ENCODE measurements at places on chromosomes 1 and 21.

- DNase-seq = no peak
Measured at GRCh38 chr1:79128722-79129121, 122.2 kb upstream of the ADGRL4 start.

DNA sequence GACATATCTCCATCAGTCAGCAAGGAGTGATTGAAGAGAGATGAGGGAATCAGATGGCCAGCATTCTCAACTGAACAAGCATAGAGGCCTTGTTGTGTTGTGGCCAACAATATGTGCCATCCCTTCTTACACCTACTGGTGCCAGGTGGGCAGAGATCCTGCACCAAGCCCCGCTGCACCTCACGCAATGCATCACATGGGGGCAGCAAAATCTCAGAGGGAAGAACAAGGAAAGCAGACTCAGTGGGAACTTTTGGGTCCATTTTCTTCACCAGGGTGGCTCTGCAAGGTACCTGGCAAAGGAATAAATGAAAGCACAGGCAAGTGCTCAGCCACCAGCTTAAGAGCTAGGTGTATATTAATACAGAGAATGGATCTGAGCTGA lies 33.2 kb downstream of the HSD3B2 start:
- no peak for DNase-seq

DNA sequence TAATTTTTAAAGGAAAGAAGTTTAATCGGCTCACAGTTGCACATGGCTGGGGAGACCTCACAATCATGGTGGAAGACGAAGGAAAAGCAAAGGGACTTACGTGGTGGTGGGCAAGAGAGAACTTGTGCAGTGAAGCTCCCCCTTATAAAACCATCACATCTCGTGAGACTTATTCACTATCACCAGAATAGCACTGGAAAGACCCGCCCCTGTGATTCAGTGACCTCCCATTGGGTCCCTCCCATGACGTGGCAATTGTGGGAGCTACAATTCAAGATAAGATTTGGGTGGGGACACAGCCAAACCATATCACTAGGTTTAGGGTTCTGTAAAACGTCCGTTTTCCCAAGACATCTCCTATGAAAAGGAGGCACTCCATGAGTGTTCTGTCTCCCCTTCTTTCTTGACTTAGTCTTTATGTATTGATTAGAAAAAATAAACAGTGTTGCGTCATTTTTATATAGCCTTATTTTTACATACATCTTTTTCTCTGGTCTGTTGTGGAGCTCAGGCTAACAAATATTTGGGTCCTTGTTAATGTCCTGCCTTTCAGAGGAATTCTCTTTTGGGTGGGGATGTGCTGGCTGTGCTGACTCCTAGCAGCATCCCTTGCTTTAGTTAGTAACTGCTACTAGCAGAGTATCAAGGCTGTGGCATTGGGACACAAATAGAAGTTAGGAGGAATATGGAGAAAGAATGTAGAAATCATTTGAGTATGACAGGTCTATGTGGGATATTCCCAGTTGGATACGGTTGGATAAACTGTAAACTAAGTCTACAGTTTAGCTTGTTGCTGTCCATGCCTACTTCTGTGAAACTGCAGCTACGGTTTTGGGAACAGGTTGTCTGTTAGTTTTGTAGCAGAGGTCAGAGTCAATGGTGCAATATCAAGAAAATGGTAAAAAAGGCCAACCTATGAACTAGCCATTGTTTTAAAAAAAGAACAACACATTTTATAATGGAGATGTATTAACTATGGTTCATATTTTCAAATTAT lies 23.5 kb downstream of the BACH1 start:
- no peak for DNase-seq

GRCh38 chr1:50976111-50976889 lies 6.3 kb downstream of the CDKN2C start:
- DNase-seq = no peak

DNA sequence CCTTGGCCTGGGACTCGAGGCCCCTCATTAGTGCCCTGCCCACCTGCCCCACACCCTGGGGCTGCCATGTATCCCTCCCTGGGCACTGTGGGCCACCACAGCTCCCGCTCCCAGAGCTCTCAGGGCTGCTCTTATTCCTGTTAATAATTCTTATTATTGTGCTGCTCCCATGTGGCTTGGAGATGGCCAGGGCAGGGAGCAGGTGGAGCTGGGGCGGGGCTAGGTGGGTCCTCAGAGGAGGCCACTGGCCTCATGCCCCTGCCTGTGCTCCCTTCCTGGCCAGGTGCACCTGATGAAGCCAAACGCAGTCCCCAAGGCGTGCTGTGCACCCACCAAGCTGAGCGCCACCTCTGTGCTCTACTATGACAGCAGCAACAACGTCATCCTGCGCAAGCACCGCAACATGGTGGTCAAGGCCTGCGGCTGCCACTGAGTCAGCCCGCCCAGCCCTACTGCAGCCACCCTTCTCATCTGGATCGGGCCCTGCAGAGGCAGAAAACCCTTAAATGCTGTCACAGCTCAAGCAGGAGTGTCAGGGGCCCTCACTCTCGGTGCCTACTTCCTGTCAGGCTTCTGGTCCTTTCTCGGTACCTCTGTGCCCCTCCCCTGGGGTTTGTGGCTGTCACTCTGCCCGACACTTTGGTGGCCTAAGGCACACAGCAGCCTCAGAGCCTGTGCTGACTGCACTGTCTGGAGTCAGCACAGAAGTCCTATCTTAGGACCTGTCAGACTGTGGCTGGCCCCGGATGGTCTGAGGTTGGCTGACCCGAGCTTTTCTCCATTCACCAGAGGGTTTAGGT lies 34.1 kb downstream of the BMP8A start:
- no peak for DNase-seq

DNA sequence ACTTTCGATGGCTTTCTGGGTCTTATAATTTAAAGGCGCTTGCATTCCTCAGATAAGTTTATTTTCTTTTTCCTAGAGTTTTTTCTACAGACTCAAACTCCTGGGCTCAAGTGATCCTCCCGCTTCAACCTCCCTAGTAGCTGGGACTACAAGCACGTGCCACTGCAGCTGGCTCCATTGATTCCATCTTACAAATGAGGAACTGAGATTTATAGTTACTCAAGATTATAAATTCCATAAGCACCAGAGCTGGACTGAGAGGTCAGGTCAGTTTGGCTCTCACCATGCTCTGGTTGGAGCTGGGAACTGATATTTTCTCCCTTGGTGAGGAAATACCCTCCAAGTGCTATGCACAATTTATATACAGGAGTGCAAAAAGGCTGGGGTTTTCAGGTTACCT lies 13.4 kb upstream of the PRPF38B start:
- DNase-seq = no peak

DNA sequence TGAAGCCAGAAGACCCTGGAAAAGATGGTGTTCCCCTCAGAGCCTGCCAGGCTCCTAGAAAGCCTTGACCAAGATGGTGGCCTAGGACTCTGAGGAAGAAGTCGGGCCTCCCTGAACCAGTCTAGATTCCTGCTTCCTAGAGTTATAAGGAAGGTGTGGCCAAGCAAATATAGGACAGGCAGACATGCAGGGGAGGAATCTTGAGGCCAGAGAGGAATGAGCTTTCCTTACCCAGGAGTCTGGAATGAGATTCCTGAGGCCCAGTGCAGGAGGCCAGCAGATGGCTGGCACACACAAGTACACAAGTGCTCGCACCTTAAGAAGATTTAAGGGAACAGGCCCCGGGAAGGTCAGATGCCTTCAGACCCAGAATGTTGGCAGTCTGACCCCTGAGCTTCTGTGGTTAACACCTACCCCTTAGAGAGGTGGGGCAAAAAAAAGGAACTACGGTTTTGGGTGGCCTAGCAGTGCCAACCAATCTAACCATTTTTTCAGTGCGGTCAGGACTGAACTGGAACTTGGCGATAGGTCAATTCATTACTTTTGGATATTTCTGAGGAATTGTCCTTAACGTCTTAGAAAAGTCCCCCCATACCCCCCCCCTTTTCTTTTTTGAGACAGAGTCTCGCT lies 73.3 kb downstream of the MDM4 start:
- no peak for DNase-seq

- no peak for DNase-seq
Measured at GRCh38 chr1:24709791-24710441, 35.3 kb upstream of the CLIC4 start.

DNA sequence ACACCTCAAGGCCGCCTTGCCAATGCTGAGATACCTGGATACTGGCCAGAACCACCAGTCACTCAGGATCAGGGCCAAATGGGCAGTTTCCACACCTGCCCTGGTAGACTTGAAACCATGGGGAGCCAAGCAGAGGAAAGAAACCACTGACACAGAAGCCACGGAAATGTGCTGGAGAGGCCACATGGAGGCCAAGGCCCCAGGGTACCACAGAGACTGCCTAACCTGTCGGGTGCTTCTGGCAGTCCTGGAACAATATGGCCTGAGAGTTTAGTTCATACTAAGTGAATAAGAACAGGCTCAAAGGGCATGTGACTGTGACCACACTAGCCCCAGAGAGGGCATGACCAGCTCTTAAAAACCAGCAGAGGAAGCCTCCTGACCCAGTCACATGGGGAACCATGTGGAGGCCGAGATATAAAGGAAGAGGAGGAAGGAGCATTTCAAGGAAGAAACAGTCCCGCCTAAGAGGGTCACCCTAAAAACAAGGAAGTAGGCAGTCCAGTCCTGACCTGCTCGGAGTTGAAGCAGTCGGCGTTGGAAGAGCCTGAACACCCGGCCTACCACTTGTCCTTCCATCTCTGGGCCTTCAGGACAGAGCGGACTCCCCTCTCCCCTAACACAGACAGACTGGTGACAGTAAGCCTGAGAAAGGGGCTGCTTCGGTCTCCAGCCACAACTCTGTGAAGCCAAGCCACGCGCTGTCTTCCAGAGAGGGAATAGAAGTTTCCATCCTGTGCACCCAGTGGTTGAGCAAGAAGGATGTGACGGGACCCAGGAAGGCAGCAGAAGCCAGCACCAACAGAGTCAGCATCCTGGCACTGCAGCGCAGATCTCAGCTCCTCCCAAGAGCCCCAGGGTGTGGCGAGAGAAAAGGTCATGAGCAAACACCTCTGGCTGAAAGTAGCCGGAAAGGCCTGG lies at the start of gene DENND2D:
DENND2D (minus strand) TSS at position 766 of the 921 bp plus-strand sequence; CDS start at position 579, 187 bp downstream.
- DNase-seq = no peak

DNA sequence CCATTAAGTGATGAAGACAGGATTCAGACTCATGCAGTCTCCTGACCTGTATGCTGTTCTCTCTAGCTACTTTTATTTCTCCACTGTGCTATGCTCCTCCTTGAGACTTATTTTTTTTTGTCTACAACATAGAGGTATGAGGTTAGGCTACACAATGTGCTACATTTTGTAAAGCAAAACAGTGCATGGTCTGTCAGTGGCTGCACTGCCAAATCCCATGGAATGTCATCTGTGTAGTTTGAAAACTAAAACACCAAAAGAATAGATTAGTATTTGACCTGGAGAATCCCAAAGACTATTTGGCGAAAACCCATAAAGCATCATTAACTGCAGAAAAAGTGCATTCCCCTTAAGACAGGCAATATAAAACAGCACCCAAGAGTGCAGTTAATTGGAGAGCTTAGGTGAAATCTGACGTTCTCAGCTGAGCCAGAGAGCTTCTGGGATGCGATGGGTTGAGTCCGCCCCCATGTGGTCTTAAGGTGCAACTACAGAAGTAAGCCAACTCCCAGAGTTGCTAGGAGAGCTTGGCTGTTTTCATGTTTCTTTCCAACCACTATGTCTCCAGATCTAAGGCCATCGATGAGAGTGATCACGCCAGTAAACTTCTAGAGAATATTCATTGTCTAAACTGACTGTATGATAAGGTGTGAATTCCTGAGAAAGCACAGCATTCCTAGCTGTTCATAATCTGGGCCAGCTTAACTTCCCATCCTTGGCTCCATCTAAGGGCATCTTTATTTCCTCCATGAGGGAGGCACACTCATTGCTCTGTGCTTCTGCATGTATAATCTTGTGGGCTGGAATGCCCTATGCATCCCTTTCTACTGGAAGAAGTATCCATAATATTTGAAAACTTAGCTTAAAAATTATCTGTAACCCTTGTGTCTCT lies 20.7 kb upstream of the CYP2J2 start:
- no peak for DNase-seq

- no peak for DNase-seq
Measured at GRCh38 chr1:37438869-37439343, 35.5 kb upstream of the ZC3H12A start.

GRCh38 chr1:101247404-101248287 lies 10.8 kb downstream of the S1PR1 start:
- DNase-seq = no peak

DNA sequence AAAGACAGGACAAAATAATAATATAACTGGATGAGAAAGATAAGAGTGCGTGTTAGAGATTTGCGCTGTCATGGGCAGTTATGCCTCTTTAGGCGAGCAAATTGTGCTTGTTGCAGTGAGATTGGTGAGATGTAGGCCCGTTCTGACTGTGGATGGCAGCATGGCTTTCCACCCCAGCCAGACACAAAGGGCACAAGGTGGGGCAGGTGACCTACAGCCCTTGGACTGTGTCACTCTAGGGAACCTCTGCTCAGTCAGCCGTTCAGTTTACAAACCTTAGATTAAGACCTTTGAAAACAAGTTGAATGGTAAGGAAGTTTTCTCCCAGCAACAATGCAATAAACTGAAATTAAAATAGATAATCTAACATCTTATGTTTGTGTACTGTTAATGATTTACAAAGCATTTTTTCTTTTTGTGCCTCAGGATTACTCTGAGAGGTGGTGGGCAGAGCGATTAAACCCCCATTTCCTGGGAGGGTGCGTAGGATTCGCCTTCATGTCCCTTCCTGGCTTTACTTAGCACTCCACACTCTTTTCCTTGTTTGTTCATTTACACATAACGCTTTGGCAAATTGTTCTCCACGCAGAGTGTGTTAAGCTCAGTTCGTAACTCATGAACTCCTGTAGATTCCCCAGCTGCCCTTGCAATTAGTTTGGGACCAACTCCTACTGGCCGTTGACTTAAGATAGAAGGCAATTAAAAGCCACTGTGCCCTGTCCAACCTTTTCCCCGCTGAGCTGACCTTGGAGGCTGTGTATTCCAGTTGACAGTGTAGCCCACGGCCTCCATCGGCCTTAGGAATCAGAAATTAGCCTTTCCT lies 58.1 kb upstream of the IGSF5 start:
- DNase-seq = no peak

DNA sequence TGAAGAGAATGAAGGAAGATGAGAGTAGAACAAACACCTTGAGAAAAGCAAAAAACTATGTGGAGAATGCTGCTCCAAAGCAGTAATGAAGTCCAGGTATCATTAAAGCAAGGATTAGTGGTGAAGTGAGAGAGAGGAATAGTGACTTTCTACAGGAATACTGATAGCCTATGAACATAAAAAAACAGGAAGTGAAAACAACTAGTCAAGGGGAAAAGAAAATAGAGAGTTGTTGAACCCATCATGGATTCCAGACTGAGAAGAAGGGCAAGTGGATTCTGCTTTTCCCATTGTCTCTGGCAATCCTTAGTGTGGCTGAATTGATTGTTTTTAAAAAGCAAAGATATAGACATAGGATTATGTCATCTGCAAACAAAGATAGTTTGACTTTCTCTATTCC lies 119.9 kb upstream of the LHX8 start:
- DNase-seq = no peak

- DNase-seq = no peak
Measured at GRCh38 chr1:3115275-3116149, 46.5 kb downstream of the PRDM16 start.
